ENCODE measurements at places on chromosomes 13 and 19. TPM values are rescaled to one million over a fixed set of nuclear protein-coding genes. Genes with fewer than 3 reads are reported as not detected.

CCNE1 gene
- total RNA-seq, result 22.1 TPM

SYCN gene
- not detected for total RNA-seq

ICAM3 gene
- total RNA-seq, result 3.8 TPM

VMAC gene
- 0.87 TPM for total RNA-seq

PSG4 gene
- total RNA-seq, result not detected

SIGLEC5 gene
- total RNA-seq, result not detected

FGF22 gene
- 0.29 TPM for total RNA-seq

REEP6 gene
- total RNA-seq, result 3.8 TPM

OR7C1 gene
- not detected for total RNA-seq

PLVAP gene
- 1.2 TPM for total RNA-seq

MAST1 gene
- 1.5 TPM for total RNA-seq

AP1M2 gene
- 39.7 TPM for total RNA-seq

TEX101 gene
- not detected for total RNA-seq

ZNF160 gene
- total RNA-seq, result 5.5 TPM

ESD gene
- 163 TPM for total RNA-seq

CEACAM21 gene
- total RNA-seq, result not detected

VSTM1 gene
- total RNA-seq, result 0.75 TPM

MCF2L gene
- total RNA-seq, result 10.8 TPM

TRPM4 gene
- 13.3 TPM for total RNA-seq

KIR3DL2 gene
- not detected for total RNA-seq

ANGPTL4 gene
- total RNA-seq, result 82.0 TPM

TNFRSF19 gene
- 8.4 TPM for total RNA-seq

KLK4 gene
- not detected for total RNA-seq

WDR87 gene
- total RNA-seq, result not detected

DNAAF3 gene
- 7.0 TPM for total RNA-seq

DCLK1 gene
- 1.2 TPM for total RNA-seq

BST2 gene
- total RNA-seq, result 18.6 TPM

CPB2 gene
- total RNA-seq, result not detected

CILP2 gene
- total RNA-seq, result not detected
